ENCODE measurements at places on chromosomes 1 and 21. TPM values are rescaled to one million over a fixed set of nuclear protein-coding genes. Genes with fewer than 3 reads are reported as not detected.

Gene CLDN14
- polyA plus RNA-seq: 0.33 TPM

DNA sequence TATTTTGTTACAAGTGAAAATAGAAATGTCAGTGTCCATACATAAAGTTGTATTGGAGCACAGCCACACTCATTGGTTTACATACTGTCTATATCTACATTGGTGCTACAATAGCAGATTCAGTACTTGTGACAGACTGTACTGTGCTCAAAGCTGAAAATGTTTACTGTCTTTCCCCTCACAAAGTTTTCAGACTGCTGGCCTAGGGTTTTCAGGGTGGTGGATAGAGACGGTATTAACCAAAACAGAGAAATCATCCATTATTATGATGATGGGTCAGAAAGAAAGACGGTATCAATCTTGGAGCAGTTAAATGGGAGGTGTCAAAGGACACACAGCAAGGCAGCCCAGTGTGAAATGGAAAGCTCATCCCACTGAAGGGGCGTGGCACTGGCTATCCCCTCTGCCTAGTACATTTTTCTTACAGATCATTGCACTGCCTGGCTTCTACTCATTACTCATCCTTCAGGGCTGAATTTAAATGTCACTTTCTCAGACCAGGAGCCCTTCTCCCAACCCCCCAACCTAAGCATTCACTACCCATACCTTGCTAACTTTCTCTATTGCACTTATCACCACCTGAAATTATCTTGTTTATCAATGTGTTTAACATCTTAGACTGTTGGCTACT, 10.2 kb downstream of the JAK1 start:
- peaks cover 2% of the 10 kb centered on the region for H3K4me1 ChIP-seq
- H3K27ac ChIP-seq: no peak overlapping the region
- no peaks in the 10 kb centered on the region for H3K27me3 ChIP-seq
- H3K4me3 ChIP-seq: no peak overlapping the region
- no peak for DNase-seq

Gene INSRR
- polyA plus RNA-seq: not detected

DNA sequence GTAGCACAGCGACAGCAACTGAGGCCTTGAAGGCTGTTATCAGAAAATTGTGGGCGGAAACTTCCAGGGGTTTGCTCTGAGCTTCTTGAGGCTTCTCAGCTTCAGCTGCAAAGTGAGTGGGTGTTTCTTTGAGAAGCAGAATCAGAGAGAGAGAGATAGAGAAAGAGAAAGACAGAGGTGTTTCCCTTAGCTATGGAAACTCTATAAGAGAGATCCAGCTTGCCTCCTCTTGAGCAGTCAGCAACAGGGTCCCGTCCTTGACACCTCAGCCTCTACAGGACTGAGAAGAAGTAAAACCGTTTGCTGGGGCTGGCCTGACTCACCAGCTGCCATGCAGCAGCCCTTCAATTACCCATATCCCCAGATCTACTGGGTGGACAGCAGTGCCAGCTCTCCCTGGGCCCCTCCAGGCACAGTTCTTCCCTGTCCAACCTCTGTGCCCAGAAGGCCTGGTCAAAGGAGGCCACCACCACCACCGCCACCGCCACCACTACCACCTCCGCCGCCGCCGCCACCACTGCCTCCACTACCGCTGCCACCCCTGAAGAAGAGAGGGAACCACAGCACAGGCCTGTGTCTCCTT, at the start of gene FASLG:
Gene FASLG, plus strand, starts transcription at position 233 of the 583 bp plus-strand sequence. Its CDS starts 99 bp downstream, at position 332.
- no peak for DNase-seq
- H3K36me3 ChIP-seq: no peaks in the 10 kb centered on the region
- H3K27me3 ChIP-seq: no peaks in the 10 kb centered on the region
- no peak within 1 kb of the TSS for H3K4me3 ChIP-seq

GRCh38 chr21:40696246-40696645, 150.7 kb downstream of the DSCAM start:
- no peak overlapping the region for H3K27ac ChIP-seq
- no peak for DNase-seq
- no peaks in the 10 kb centered on the region for H3K4me1 ChIP-seq
- no peak overlapping the region for H3K4me3 ChIP-seq
- H3K36me3 ChIP-seq: no peaks in the 10 kb centered on the region
- H3K27me3 ChIP-seq: no peaks in the 10 kb centered on the region

GRCh38 chr21:37534431-37534830, 167.9 kb downstream of the DYRK1A start:
- no peaks in the 10 kb centered on the region for H3K27me3 ChIP-seq
- H3K4me3 ChIP-seq: no peak overlapping the region
- no peak for DNase-seq
- H3K36me3 ChIP-seq: no peaks in the 10 kb centered on the region
- H3K27ac ChIP-seq: no peak overlapping the region
- peaks cover 3% of the 10 kb centered on the region for H3K4me1 ChIP-seq

Gene OR2L2
- polyA plus RNA-seq: 0.05 TPM

- no peak overlapping the region for H3K27ac ChIP-seq
- H3K27me3 ChIP-seq: no peaks in the 10 kb centered on the region
- no peak overlapping the region for H3K4me3 ChIP-seq
- peaks cover 5% of the 10 kb centered on the region for H3K36me3 ChIP-seq
- DNase-seq: no peak
Measured at GRCh38 chr1:161801955-161802354, 35.8 kb downstream of the ATF6 start.

Gene L1TD1
- polyA plus RNA-seq: not detected

Gene HSPB7
- 128 TPM for polyA plus RNA-seq

- no peak overlapping the region for H3K4me3 ChIP-seq
- no peaks in the 10 kb centered on the region for H3K27me3 ChIP-seq
- DNase-seq: no peak
Measured at GRCh38 chr1:201885531-201886075, 3.1 kb upstream of the SHISA4 start.

DNA sequence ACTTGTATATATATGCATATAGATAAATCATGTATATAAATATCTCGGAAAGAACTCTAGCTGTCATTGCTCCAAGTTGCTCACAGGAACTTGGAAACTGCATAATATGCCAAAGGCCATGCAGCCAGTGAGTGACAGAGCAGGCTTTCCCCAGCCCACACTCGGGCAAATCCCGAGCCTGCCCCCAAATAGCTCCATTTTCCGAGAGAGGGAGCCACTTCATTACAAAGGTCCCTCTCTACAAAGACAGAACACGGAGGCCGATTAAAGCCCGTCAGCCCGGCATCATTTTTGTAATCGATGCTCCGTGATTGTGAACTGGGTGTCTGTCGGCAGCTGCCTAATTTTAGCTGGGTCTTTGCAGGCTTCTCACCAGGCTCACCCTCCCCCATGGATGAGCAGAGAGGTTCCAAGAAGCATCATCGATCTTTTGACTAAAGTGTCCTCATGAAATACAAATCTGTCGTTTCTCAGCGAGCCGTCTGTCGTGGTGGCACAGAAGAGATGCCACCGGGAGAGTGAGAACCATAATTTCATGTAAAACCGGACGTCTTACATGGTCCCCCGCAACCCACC, 663.9 kb downstream of the PTPRU start:
- H3K27ac ChIP-seq: no peak overlapping the region
- no peak overlapping the region for H3K4me3 ChIP-seq
- DNase-seq: peak; percentile 28
- H3K27me3 ChIP-seq: no peaks in the 10 kb centered on the region
- no peaks in the 10 kb centered on the region for H3K4me1 ChIP-seq

Gene AJAP1
- not detected for polyA plus RNA-seq

- H3K4me3 ChIP-seq: no peak overlapping the region
- DNase-seq: no peak
- no peaks in the 10 kb centered on the region for H3K27me3 ChIP-seq
Measured at GRCh38 chr21:27362249-27362648, 395.4 kb upstream of the ADAMTS5 start.

GRCh38 chr1:207918011-207918410, 7.1 kb upstream of the CD34 start:
- peaks cover 3% of the 10 kb centered on the region for H3K4me1 ChIP-seq
- DNase-seq: no peak
- no peak overlapping the region for H3K27ac ChIP-seq

- H3K4me1 ChIP-seq: no peaks in the 10 kb centered on the region
- H3K27ac ChIP-seq: peak overlapping the region; percentile 11
- no peak overlapping the region for H3K4me3 ChIP-seq
- H3K27me3 ChIP-seq: no peaks in the 10 kb centered on the region
- no peaks in the 10 kb centered on the region for H3K36me3 ChIP-seq
- DNase-seq: no peak
Measured at GRCh38 chr1:230268371-230269170, 157.6 kb downstream of the PGBD5 start.

Gene CFHR5
- not detected for polyA plus RNA-seq

Gene SAMD13
- 3.1 TPM for polyA plus RNA-seq

DNA sequence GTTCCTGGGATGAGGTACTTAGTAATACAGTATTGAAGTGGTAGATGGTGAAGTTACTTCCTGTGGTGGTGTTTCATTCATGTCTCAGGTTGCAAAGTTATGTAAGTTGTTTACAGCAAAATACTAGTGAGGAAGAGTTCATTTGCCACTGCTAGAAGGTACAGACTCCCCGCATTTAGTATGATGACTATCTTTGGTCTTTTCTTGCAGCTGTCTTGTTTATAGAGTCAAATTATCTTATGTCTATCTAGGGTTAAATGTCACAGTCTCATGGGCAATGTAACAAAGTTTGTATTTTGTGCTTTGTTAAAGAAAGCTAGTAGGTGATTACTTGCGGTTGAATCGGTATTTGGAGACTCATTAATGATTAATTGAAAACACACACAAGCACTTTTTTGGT, 50.2 kb downstream of the LRRC8D start:
- H3K36me3 ChIP-seq: no peaks in the 10 kb centered on the region
- H3K27me3 ChIP-seq: no peaks in the 10 kb centered on the region
- H3K4me1 ChIP-seq: no peaks in the 10 kb centered on the region

Gene KRTAP19-3
- not detected for polyA plus RNA-seq

GRCh38 chr1:180567654-180568053, 8.9 kb downstream of the OVAAL start:
- no peaks in the 10 kb centered on the region for H3K4me1 ChIP-seq
- no peaks in the 10 kb centered on the region for H3K36me3 ChIP-seq
- H3K27me3 ChIP-seq: no peaks in the 10 kb centered on the region
- H3K27ac ChIP-seq: no peak overlapping the region

DNA sequence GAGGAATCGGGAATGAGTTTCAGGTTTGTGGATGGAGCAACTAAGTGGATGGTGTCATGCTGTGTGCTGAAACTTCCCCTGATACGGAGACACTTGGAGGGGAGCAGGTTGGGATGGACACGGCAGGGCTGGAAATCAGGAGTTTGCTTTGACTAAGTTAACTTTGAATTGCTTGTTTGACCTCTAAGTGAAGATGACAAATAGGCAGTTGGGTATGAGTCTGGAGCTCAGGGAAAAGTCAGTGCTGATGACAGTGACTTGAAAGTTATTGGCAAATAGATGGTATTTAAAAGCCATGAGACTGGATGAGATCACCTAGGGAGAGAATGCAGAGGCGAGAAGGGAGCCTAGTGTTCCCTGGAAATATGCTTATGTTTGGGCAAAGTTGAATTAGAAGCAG, 12.8 kb upstream of the ZSCAN20 start:
- H3K36me3 ChIP-seq: no peaks in the 10 kb centered on the region
- peak overlapping the region; percentile 91 for H3K27ac ChIP-seq
- H3K27me3 ChIP-seq: no peaks in the 10 kb centered on the region
- no peak overlapping the region for H3K4me3 ChIP-seq

Gene MIXL1
- not detected for polyA plus RNA-seq

DNA sequence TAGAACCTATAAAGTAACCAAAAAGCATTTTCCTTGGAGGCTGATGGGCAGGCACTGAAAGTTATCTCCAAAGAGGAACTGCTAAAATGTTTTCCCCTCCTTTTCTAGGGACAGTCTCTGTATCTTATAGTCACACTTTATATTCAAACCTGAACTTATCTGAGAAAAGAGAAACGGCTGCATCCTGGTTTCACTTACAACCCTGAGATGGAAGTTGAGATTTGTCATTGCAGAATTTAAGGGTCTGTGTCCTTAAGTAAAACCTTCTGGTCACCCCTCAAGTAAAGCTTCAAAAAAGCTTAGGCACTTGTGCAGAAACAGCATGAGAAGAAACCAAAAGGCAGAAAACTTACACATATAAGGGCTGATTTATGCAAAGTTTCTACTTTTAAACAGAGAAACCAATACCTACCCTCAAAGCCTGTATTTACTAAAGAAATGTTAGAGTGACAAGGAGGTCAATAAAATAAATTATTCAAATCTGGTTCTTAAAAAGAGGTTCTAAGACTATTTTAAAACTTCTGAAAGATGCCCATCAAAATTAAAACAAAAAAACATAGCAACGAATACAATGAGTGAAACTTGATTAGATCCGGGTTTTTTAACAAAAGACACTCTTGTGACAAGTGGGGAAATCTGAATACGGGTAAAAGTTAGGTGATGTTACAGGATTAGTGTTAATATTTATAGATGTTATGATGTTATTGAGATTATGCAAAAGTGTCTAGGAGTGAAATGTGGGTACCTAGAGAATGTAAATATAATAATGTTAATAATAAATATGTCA, 9.9 kb downstream of the CD58 start:
- H3K4me1 ChIP-seq: no peaks in the 10 kb centered on the region
- H3K27ac ChIP-seq: no peak overlapping the region
- H3K36me3 ChIP-seq: no peaks in the 10 kb centered on the region

DNA sequence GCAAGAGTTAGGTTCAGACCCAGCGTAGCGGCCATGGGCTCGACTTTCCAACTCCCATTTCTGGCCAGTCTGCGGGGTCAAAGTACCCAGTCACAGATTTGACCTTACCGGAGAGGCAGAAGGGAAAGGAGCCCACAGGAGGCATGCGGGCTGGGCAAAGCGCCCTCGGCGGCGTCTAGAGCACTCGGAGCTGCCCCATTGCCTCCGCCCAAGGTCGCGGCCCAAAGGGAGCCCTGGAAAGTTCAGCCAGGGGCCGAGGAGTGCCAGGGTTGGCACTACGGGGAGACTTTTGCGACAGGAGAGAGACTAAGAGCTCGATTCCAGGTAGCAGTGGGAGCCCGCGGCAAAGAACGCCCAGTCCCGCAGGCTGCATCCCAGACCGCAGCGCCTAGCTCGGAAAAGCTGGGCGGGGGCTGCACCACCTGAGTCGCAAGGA, 896 bp downstream of the KANK4 start:
- DNase-seq: no peak
- H3K27ac ChIP-seq: no peak overlapping the region
- H3K36me3 ChIP-seq: no peaks in the 10 kb centered on the region

Gene IVNS1ABP
- 19.8 TPM for polyA plus RNA-seq

DNA sequence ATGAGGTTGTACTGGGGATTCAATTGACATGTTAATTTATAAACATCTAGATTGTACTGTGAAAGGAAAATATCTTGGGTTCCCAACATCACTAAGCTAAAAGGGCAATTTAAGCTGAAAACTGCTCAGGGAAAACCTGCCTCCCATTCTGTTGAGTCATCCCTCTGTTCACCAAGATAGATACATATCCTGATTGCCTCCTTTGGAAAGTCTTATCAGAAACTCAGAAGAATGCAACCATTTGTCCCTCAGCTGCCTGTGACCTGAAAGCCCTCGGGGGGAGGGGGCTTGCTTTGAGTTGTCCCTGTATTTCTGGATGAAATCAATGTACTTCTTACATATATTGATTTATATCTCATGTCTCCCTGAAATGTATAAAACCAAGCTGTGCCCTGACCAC, 187.0 kb upstream of the ETV3 start:
- no peak overlapping the region for H3K4me3 ChIP-seq
- no peak for DNase-seq
- no peak overlapping the region for H3K27ac ChIP-seq
- no peaks in the 10 kb centered on the region for H3K36me3 ChIP-seq
- no peaks in the 10 kb centered on the region for H3K4me1 ChIP-seq

Gene OR6K3
- polyA plus RNA-seq: not detected
